Iris pigment epithelial cell (primary cell): ENCODE measurements at places on chromosomes 4 and X.

GRCh38 chrX:132488819-132489577, at the start of gene MBNL3:
Gene MBNL3, minus strand, starts transcription at chrX:132489038. Its CDS starts 49,427 bp downstream, at chrX:132439611.
- peak; percentile 27 for DNase-seq

- DNase-seq = no peak
Observed at GRCh38 chr4:68904786-68905185, 46.8 kb downstream of the UGT2A3 start.

DNA sequence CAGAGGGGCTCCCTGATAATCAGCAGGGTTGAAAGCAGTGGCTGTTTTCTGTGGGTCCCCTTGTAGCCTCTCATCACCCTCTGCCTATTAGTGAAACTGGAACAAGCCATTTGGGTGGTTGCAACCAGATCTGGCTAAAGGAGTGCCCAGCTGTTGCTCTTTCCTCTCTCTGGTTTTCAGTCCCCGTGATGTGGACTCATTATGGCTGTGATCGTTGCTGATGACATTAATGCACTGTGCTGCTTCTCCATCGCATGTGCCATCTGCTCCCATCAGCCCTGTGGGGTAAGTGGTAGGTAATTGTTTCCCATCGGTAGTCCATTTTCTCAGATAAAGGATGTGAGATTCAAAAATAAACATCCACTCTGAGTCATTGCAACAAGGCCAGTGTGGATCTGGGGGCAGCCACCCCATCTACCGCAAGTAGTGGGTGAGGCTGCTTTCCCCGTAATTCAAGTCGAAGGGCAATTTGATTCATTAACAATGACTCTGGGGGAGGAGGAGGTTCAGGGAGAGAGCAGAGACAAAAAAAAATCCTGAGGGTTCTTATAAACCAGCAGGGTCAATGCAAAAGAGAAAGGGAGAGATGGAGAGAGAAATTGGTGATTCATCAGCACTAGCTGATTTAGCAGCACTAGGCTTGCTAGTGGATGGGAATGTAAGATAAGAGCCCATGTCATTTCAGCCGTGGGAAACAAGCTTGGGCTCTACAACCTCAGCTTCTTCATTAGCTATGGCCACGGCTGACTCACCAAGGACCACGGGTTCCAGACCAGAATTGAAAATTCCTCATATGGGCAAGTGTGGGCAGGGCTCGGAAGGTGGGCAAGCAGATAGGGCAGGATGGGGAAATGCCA, 357.8 kb downstream of the MID1IP1 start:
- DNase-seq = peak; percentile 71

- no peak for DNase-seq
Observed at GRCh38 chr4:75708218-75708691, 16.1 kb upstream of the USO1 start.

DNA sequence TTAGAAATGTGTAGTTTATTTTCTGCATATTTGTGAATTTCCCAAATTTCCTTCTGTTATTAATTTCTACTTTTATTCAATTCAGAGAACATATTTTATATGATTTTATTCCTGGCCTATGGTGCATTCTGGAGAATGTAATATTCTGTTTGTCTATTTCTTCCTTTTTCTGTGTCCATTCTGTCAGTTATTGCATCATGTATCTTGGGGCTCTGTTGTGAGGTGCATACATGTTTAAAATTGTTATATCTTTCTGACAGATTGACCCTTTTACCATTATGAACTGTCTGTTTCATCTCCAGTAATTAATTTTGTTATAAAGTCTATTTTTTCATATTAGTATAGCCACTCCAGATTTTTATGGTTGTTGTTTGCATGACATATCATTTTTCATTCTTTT, 96.9 kb upstream of the CITED1 start:
- no peak for DNase-seq

DNA sequence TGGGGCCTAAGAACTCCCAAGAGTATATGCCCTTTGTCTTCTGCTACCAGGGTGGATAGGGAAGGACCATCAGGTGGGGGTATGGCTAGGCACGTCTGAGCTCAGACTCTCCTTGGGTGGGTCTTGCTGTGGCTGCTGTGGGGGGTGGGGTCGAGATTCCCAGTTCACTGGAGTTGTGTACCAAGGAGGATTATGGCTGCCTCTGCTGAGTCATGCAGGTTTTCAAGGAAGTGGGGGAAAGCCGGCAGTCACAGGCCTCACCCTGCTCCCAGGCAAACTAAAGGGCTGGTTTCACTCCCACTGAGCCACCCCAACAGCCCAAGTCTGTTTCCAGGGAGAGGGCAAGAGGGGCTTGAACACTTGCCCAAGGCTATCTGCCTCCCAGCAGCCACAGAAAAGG, 249.7 kb downstream of the NR3C2 start:
- DNase-seq = no peak

DNA sequence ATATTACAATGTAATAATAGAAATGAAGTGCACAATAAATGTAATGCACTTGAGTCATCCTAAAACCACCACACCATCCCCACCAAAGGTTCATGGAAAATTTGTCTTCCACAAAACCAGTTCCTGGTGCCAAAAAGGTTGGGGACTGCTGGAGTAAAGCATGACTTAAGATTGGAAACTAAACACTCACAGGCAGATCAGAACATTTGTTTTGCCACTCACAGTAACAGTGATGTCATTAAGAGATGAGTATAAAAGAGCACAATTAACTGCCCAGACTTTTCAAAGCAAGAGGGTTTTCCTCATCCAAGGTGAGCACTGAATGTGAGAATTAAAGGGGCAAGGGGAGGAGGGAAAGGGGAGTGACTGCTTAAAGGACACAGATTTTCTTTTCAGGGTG, 35.6 kb downstream of the MAP7D3 start:
- DNase-seq = peak; percentile 38

- peak; percentile 14 for DNase-seq
Observed at GRCh38 chrX:7146020-7146702, 1.4 kb upstream of the STS start.

DNA sequence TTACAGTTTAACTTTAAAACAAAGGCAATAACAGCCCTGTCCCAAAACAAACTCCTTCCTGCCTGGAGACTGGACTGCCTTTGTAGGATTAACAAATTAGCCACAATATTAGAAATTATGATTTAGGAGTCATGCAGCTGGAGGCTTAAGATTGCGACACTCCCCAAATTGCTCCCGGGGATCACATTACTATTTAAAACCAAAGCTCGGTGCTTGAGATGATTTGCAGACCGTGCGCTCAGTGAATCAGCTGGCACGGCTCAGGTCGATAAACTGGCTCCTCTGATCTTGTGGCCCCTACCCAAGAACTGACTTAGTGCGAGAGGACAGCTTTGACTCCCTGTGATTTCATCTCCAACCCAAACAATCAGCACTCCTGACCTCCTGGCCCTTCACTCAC, 829.3 kb downstream of the NLGN4X start:
- DNase-seq = no peak

DNA sequence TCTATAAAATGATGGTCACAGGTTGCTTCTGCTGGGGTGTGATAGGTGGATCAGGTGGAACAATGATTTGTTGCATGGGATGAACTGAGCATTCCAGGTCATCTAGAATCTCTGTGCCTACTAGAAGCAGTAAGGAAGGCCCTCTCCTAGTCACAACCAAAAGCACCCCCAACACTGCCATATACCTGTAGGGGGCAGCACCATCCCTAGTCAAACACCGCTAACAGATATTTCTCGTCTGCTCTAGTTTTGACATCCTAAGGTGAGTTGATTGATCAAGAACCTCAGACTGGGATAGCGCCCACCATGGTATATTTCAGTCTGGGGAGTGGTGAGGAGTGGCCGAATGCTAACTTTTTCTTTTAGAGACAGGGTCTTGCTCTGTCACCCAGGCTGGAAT, 160.2 kb downstream of the NHS start:
- peak; percentile 26 for DNase-seq

DNA sequence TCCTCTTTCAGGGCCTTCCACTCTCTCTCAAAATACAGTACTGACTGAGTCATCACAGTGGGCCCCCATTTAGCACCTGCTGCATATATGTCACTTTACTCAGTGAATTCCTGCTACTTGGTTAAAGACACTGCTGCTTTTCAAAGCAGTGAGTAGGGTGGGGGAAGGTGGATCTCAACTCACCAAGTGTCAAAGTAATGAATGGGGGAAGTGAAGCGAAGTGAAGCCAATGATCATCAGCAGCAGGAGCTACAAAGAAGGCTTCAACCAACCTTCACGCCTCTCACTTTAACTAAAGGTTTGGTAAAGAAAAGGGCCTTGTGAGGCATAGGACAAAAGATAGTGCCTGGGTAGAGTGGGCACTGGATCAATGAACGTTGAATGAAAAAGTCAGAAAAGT, 424.1 kb downstream of the SMARCA1 start:
- no peak for DNase-seq

DNA sequence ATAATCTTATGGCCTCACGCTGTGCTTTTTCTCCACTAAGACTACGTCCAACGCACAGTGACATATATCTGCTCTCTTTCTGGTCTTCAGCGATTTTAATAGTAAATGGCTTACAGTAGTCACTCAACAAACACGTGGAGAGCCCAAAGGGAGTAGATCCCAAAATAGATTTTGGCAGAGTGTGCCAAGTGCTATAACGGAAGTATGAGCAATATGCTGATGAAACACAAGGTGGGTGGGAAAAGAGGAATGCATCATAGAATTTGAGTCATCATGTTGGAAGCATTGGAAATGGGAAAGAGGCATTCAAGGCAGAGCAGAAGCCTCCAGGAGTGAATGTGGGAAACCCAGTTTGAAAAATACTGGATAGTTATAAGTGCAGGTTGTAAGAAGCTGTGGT, 129.1 kb upstream of the LDB2 start:
- DNase-seq = peak; percentile 95

DNA sequence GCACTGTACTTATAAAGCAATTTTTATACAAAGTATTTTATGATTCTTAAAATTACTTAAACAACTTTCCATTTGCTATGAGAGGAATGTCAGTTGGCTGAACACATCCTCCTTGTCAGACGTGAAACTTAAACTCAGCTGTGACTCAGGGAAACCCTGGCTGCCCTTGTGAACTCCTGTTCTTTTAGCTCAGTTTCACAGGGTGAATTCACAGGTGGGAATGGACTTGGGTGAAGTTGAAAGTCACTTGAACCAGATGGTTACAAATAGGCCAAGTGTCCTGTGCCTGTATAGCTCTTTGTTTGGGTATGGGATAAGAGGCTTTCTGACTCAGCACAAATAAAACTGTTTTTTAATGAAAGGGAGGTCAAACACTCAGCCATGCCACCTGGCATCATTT, 67.4 kb upstream of the FAM47B start:
- DNase-seq = peak; percentile 91

- no peak for DNase-seq
Observed at GRCh38 chr4:17535242-17535641, 20.3 kb downstream of the CLRN2 start.

DNA sequence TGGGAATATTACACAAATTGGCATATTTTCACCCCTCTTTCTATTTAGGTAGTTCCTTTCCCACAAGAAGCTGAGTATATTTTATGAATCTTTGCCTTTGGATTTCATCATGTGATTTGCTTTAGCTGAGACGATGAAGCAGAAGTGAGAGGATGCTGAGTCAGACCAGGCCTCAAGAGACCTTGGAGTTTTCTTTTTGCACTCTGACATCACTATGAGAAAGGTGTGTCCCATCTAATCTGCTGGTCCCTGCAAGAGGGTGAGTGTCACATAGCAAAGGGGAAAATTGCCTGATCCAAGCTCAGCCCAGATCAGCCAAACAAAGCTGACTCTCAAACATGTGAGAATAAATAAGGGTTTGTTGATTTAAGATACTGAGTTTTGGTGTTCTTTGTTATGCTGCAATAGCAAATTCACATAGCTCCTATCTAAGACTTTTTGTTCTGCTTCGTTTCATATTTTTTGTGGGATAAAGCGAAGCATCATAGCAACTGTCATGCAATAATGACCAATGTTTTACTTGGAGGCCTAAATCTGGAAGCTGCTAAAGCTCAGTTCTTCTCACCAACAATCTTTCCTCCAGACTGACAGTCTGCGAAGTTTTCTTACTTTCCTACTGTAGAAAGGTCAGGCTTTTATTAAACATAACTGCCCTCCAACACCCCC, 176.9 kb downstream of the PDHA2 start:
- DNase-seq = peak; percentile 40

GRCh38 chr4:84916227-84916626, 50.3 kb downstream of the WDFY3 start:
- DNase-seq = no peak

- no peak for DNase-seq
Observed at GRCh38 chr4:83276299-83277040, 8.1 kb downstream of the COQ2 start.

- DNase-seq = no peak
Observed at GRCh38 chr4:35164063-35164462, 1080.3 kb downstream of the ARAP2 start.

DNA sequence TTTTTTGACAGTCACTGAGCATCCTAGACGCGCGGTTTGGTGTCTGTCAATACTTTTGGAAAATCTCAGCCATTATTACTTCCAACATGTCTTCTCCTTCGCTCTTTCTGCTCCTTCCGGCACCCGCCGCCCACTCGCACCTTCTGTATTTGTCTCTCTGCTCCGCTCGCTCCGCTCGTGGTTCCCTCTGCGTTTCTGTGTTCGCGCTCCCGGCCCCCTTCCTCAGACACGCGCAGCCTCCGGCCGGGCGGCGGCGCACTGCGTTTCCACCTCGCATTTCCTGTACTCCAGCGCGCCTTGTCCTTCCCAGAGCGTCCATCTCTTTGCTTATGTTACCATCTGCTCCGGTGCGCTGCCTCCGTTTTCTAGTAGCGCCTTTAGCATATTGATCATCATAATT, 21.1 kb downstream of the PDE6B start:
- DNase-seq = no peak

GRCh38 chr4:7414736-7415510, 19.8 kb downstream of the PSAPL1 start:
- DNase-seq = no peak

GRCh38 chr4:10577018-10577417, 107.5 kb downstream of the CLNK start:
- DNase-seq = no peak

GRCh38 chrX:131288738-131289511, at the start of gene IGSF1:
Gene IGSF1, minus strand, starts transcription at chrX:131289306. Its CDS starts 2,632 bp downstream, at chrX:131286674.
- DNase-seq = peak; percentile 13

- no peak for DNase-seq
Observed at GRCh38 chr4:167785523-167785922, 306.8 kb upstream of the ANXA10 start.

GRCh38 chrX:71859637-71860036, 51.0 kb upstream of the NHSL2 start:
- DNase-seq = peak; percentile 32

- no peak for DNase-seq
Observed at GRCh38 chr4:11072463-11072862, 356.2 kb downstream of the HS3ST1 start.
